ENCODE measurements at places on chromosomes 7 and 10.

GRCh38 chr10:43350156-43350555 is 21.3 kb upstream of the FXYD4 start:
- no peak for DNase-seq

- DNase-seq, result no peak
Measured at GRCh38 chr10:129777687-129778086, 186.4 kb downstream of the EBF3 start.

GRCh38 chr10:113456741-113457140 is 96.1 kb upstream of the HABP2 start:
- no peak for DNase-seq

DNA sequence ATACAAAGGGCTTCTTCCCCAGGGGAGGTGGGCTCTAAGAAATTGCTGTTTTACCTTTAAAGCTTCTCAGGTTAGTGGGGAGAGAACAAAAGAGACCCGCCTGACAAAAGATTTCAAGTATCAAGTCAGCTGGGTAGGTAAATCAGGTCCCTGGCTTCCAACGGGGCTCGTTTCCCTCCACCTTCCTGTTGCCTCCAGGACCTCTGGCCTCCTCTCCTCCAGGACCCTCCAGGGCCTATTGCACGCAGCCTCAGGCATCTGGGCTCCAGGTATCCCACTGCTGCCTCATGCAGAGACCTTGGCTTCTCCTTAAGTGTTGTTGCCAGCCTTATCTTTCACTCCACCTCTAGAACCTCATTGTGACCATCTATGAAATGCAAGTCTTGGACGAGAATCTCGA is 2.9 kb downstream of the BNIP3 start:
- DNase-seq, result no peak

DNA sequence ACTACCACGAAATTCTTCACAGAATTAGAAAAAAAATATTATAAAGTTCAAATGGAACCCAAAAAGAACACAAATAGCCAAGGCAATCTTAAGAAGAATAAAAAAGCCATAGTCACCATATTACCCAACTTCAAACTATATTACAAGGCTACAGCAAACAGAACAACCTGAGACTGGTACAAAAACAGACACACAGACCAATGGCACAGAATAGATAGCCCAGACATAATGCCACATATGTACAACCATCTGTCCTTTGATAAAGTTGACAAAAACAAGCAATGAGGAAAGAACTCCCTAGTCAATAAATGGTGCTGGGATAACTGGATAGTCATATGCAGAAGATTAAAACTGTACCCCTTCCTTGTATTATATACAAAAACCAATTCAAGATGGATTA is 808.5 kb upstream of the ZWINT start:
- no peak for DNase-seq

GRCh38 chr7:100441641-100442535 is 5.6 kb upstream of the PPP1R35 start:
- no peak for DNase-seq

DNA sequence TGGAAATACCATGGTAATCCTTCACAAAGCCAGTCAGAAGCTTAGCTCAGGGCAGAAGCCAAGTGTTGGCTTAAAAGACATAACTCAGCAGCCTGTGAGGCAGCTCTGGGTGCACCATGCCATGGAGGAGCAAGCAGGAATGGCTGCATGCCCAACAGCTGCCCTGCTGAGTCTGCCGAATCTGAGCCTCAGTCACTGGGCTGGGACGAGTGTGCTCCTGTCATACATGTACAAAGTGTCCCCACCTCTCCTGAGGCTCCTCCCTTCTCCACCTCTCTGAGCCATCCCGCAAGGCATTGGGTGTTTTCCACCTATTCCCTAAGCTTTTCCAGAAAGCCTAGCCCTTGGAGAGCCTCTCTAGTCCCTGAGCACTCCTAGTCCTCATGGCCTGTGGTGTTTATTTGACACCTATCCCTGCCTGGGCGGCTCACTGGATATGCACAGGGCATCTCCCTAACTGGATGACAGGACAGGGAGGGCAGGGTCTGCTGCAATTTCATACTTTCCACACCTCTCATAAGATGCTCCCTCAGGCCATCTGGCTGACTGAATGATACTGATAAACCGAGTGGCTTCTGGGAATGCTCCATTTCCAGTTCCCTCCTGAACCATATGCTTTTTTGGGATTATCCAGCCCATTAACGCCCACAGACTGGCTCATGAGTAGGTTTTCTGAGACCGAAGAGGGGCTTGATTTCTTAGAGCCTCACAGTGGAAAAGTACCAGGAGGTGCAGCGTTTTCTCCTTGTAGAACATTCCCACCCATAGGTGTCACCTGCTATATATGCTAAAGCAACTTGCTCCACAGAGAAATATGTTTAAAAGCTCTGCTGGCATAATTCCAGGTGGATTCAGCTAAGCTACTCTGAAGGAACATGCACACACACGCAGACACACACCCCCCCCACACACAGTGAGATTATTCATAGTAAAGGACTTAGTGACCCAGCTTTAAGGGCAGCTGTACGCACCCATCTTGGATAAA is 199.3 kb downstream of the SNX10 start:
- DNase-seq, result no peak

DNA sequence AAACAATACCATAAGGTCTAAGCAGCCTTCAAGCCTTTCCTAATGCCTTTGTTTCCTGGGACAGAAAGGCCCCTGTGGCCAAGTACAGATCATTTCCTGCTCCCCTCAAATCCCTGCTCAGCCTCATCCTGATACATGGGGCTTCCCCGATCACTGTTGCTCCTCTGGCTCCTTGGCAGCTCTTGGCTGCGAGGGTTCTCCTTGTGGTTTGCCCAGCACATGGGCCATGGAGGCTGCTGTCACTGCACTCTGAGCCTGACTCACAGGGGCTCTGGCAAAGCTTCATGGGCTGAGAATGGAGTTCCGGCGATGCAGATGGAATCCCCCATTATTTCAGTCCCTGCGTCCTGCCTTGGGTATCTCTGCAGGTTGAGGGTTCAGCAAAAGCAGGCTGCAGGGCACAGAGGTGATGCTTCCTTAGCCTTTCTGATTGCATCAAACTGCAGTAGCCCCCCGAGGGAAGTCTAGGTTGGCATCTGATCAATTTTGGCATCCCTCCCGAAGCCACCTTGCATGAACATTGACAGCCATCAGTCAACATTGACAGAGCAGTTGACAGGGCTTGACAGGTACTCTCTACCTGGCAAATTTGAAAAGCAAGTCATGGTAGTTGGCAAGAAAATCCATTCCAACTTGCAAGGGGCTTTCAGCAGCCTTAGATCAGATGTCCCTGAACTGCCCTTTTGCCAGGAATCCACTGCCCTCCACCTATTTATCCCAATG is 168.6 kb downstream of the GFRA1 start:
- DNase-seq, result no peak
